ENCODE measurements at places on chromosomes 13 and 19.

GRCh38 chr19:14746886-14747285 is 31.5 kb downstream of the ADGRE2 start:
- DNase-seq, result no peak

DNA sequence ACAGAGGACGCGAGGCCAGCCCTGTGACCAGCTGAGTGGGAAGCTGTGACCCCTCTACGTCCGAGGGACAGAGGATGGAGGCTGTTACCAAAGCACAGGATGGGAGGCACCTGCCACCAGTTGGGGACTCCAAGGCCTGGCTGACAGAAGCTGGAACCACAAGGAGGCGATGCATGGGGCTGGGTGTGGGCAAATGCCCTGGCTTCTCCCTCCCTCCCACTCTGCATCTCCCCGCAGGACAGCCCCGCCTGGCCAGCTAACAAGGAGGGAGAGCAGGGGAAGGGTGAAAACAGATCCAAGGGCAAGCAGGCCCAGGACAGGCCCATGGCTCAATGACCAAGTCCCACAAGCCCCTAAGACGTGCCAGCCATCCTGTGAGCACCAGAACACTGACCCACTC is 28.6 kb downstream of the AKT2 start:
- DNase-seq, result no peak

DNA sequence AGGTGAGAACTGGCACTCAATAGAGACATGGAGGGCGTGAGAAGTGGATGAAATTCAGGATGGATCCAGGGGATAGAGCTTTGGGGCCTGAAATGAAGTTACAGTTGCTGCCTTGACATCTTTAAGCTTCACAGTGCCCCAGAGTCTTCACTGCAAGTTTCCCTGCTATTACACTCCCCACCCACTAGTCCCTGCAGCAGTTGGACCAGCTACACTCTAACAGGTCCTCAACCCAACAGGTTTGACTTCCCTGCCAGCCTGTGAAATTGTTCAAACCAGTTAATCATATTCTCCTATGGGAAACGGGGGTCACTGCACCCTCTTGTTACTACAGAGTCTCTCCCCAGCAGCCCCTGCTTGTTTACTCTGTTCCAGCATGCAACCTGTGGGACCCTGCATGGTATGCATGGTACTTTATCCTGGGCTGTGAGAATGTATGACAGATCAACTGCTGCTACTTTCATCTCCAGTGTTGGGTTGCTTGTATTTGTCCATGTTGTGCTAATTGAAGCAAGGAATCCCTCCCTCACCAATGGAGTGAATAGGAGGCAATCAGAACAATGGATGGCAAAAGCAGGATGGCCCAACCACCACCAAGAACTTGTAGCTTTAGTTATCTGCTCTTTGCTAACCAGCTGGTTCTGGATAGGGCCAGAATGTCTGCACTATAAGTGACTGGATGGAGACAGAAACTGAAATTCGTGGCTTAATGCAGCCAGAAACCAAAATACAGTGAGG is 314.2 kb downstream of the OLFM4 start:
- no peak for DNase-seq

- no peak for DNase-seq
These were observed 10.5 kb upstream of the GJA3 start for GRCh38 chr13:20171364-20171763.

Measured in H7 (cell line).